ENCODE measurements at places on chromosomes 13 and 19. TPM values are rescaled to one million over a fixed set of nuclear protein-coding genes. Genes with fewer than 3 reads are reported as not detected.
A peak's percentile ranks its signal among the peaks of the same experiment; 100 is the strongest.

GRCh38 chr13:32378012-32378411 lies 49.9 kb downstream of the N4BP2L1 start:
- DNase-seq: no peak

DNA sequence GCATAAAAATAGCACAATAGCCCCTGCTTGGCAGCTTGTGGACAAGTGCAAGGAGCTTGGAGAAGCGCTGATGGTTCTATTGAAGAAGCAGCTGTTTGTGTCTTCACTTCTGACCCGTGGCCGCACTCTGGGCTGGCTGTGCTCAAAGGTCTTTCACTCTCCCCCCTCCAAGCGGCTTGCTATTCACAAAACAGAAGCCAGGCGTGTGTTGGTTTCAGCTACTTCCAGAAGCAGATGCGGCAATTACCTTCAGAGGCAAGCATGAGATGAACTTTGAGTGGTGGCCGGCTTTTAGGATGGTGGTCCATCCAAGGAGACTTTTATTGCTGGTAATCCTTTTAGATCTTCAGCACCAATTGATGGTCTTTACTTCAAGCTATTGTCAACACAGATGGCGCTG lies 188.5 kb upstream of the ARGLU1 start:
- peak; percentile 71 for DNase-seq

DNA sequence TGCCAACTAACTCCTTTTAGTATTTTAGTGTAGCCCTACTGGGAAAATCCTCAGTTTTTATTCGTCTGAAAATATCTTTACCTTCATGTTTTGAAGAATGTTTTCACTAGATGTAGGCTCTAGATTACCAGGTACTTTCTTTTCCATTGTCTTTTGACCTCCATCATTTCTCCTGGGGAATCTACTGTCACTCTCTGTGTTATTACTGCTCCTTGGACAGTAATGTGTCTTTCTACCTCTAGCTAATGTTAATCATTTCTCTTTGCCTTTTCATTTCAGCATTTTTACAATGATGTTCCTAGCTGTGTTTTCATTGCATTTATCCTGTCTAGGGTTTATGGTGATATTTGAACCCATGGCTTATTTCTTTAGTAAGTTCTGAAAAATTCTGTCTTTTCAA lies 61.9 kb downstream of the SPACA7 start:
- no peak for DNase-seq

- DNase-seq: no peak
Observed at GRCh38 chr19:1351381-1351851, 32.3 kb upstream of the NDUFS7 start.

DNA sequence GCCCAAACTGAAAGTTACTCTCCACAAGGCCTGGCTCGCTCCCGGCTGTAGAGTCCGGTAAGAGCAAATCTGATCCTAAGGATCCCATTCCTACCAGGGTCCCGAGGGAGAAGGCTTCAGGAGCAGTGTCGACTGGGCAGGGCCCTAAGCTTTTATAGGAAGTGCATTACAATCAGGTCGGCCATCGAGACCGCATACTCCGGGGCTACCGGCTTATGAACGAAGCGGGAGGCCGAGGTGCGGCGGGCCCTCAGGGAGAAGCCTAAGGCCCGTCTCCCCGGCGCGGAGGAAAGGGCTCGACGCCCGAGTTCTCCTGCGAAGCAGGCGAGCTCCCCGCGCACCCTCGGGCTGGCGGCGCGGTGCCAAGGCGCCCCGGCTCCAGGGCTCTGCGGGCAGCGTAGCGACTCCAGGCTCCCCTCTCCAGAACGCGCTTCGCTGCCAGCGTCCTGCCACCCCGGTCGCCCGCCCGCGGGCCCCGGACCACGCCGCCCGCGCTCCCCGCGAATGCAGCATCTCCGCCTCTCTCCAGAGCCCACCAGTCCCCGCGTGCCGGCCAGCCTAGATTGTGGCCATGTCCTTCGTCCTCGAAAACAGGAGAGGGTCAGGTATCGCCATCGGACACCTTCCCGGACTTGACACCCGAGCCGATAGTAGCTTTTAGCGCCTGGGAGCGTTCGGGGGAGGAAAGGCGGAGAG lies 1.4 kb downstream of the EFNB2 start:
- peak; percentile 79 for DNase-seq

DNA sequence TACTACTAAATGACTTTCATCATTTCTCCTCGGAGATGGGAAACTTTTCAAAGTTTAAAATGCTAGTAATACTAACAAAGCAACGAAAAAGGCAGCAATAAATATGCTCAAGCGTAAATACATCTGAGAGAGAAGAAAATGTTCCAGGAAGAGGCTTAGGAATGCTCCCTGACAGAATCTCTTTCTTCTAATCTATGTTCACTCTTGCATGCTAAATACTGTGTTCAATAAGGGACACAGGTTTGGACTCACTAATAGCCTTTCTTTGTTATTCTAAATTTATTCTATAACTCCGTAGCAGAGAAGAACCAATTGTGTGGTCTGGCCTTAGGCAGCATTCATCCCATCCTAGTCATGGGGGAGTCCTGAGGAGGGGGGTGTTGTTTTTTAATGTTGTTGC lies 823.0 kb downstream of the PCDH9 start:
- no peak for DNase-seq

GRCh38 chr13:33323801-33324510 lies 38.4 kb upstream of the STARD13 start:
- no peak for DNase-seq

DNA sequence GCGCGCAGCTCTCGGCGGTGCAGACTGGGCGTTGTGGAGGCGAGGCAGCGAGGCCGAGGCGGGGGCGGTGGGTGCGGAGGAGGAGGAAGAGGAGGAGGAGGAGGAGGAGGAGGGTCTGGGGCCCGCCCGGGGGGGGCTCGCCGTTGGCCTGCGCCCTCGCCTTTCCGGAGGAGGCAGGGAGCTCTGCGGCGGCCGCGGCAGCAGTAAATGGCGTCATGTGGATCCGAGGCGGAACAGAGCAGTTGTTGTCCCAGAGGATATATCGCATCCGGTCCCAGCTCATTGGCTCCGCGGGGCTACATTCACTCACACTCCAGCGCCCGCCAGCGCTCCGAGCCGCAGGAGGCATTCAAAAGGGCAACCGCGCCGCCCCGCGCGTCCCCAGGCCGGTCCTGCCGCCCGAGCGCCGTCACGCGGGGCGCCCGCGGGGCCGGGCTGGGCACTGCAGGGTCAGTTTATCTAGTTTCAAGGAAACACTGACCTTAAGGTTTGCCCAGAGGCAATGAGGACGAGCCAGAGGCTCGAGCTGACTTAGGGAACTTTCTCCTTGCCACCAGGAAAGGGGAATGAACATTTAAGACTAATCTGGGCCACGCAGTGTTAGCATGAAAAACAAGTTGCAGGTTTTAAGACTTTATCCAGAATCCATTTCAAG lies at the start of gene SPRY2:
SPRY2 (minus strand) TSS at position 26 of the 655 bp plus-strand sequence. CDS start 3,421 bp downstream, outside the sequence.
- DNase-seq: peak; percentile 97

GRCh38 chr13:83943530-83944279 lies 61.4 kb upstream of the SLITRK1 start:
- no peak for DNase-seq

- no peak for DNase-seq
Observed at GRCh38 chr19:18796239-18796638, 5.1 kb upstream of the COMP start.

GRCh38 chr13:41520016-41520659 lies 62.8 kb downstream of the RGCC start:
- no peak for DNase-seq

The ZNF541 gene
- not detected for total RNA-seq

DNA sequence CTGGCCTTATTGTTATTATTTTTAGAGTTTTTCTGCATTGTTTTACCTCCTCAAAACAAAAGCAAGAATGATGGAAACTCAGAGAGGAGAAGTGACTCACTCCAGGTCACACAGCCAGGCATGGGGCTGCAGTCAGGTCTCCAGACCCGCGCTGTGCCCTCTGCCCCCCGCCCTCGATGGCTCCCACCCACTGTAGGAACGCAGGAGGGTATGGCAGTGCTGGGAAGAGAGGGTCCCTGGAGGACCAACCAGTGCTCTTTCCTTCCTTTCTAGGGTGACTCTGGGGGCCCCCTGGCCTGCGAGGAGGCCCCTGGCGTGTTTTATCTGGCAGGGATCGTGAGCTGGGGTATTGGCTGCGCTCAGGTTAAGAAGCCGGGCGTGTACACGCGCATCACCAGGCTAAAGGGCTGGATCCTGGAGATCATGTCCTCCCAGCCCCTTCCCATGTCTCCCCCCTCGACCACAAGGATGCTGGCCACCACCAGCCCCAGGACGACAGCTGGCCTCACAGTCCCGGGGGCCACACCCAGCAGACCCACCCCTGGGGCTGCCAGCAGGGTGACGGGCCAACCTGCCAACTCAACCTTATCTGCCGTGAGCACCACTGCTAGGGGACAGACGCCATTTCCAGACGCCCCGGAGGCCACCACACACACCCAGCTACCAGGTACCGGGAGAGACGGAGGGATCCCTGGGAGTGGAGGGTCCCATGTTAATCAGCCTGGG lies 5.6 kb downstream of the TIMM13 start:
- peak; percentile 53 for DNase-seq

The SLC6A16 gene
- 3.4 TPM for total RNA-seq

DNA sequence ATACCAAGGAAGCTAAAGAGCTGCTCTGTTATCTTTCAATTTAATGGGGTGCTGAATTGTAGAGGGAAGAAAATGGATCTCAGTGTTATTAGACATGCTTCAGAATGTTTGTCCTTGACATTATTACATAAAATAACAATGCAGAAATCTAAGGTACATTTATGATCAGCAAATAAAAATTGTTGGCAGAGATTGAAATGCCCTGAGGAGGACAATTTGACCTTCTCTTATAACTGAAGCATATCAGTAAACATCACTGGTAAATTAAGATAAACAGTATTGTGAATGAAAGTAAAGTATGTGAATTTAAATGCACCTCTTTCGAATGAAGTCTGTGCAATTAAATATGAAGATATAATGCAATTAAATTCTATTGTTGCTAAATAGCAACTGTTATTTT lies 1362.1 kb upstream of the ATXN8OS start:
- DNase-seq: no peak

The SIGLEC14 gene
- not detected for total RNA-seq

DNA sequence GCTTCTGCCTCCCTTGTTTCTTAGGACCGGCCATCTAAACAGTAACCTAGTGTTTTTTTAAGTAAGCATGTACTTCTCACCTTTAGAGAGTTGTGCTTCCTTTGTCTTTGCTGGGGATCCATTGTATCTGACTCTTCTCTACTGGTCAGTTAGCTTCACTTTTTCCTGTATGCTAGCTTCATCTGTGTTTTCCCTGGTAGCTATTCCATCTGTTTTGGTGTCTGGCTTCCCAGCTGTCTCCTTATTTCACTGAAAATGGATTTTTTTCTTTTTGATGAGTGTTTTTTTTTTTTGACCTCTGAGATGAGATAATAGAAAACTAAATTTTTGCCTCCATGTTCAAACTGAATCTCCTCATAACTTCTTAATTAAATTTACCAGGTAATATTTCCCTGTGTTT lies 637.0 kb upstream of the SLC10A2 start:
- no peak for DNase-seq

DNA sequence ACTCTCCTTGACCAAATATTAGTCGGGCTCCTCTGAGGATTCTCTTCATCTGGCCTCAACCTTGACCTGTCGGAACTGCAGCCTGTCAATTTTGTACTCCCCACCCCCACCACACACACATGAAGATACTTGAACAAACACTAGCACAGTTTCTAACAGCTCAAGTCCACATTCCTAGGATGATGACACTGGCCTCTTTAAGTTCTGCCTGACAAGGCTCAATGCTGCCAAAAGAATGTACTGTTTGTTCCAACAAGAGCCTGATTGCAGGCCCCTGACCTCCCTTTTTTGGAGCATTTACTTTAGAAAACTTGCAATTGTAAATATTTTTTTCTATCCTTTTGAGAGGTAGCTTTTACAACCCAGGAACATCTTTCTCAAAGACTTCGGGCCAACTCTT lies 169.2 kb upstream of the IRS2 start:
- DNase-seq: no peak

The RRAS gene
- 7.3 TPM for total RNA-seq

DNA sequence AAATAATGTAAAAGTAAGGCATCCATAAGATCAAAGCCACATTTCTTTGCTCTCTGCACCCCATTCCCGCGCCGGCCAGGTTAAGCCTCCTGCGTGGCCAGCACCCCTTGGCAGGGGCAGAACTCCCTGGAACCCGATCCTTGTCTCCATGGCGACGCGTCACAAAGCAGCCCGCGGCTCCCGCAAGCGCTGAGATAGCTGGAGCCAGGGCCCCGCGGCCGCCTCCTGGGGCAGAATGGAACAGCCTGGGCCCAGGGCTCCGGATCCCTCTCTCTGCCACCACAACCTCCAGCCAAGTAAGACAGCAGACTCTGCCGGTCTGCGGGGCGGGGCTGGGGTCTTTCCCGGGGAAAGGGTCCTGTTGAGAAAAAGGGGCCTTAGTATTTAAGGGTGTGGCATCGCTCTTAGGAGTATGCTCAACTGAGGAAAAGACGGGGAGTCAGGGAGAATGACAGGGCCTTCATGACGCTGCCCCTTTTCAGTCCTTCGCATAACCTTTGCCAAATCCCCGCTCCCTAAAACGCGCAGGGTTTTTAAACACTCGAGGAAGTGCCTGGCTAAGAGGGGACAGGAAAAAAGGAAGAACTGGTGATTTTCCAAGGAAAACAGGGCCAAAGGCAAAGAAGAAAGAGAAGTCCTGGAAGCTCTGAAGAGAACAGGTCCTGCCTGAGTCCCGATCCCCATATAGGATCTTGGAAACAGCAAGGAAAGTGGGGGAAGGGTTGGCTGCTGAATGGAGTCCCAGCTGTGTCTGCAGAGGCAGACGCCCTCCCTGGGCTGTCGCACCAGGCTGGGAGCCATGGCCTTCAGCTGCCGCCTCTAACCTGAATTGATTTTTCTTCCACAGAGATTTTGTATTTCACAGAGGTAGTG lies at the start of gene TEX26:
TEX26 (plus strand) TSS at position 176 of the 873 bp plus-strand sequence; CDS start at position 236, 60 bp downstream.
- peak; percentile 92 for DNase-seq

GRCh38 chr19:29285187-29285687 lies 72.3 kb upstream of the UQCRFS1 start:
- DNase-seq: no peak

DNA sequence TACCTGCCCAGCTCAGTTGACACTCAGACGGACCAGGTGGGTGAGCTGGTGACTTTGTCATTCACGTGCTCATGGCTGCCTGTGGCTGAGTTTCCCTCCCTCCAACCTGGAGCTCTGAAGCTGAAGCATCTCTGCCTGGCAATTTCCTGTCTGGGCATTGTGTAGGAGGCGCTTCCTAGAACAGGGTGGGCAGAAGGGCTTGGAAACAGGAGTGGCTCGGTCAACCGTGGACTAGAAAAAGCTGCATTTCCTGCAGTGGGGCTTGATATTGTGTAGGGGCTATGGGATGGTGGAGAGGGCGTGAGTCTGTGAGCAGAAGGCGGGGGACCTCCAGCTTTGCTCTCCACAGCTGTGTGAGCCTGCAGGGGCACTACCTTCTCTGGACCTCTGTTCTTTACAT lies 278.3 kb downstream of the TEX29 start:
- DNase-seq: peak; percentile 19

- no peak for DNase-seq
Observed at GRCh38 chr19:17846146-17846545, 1.6 kb downstream of the JAK3 start.

The FFAR2 gene
- not detected for total RNA-seq

The IGFL1 gene
- not detected for total RNA-seq

Measured in endodermal cell (in vitro differentiated cells).